ENCODE measurements at places on chromosomes 7 and 10.

- DNase-seq: no peak
Observed at GRCh38 chr10:9297580-9297979, 1243.1 kb downstream of the GATA3 start.

DNA sequence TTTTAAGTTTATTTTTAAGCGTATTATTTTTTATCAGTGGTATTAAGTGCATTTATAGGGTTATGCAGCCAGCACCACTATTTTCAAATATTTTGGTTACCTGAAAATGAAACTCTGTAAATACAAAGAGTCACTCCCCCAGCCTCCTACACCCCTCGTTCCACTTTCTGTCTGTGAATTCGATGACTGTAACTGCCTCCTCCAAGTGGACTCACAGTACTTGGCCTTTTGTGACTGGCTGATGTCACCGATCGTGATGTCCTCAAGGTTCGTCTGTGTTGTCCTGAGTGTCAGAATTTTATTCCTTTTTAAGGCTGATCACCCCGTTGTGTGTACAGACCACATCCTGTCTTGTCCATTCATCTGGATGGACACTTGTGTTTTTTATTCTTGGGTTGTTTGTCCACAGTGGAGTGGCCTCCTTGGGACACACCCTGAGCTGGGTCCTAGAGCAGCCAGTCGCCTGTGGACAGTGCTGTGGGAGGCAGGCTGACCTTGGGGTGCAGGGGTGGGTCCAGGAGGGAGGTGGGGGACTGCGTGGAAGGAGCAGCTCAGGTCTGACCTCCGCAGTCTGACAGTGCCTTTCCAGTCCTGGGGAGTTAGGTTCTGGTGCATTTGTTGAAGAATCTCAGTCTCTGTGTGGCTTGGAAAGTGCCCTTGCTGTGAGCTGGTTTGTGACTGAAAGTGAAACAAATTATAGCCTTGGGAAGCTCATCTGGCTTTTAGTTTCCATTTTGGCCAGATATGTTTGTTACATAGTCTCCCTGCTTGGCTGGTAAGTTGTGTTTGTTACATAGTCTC lies 6.9 kb downstream of the MTG1 start:
- no peak for DNase-seq

GRCh38 chr7:43756368-43757072 lies 2.0 kb upstream of the BLVRA start:
- DNase-seq: no peak

- no peak for DNase-seq
Observed at GRCh38 chr7:111030336-111030735, 60.6 kb upstream of the LRRN3 start.

Measured in NCI-H345 (cell line).